ENCODE measurements at places on chromosomes 1 and 21.

- no peak for DNase-seq
These were observed 54.9 kb downstream of the TBX15 start for GRCh38 chr1:118933051-118933781.

DNA sequence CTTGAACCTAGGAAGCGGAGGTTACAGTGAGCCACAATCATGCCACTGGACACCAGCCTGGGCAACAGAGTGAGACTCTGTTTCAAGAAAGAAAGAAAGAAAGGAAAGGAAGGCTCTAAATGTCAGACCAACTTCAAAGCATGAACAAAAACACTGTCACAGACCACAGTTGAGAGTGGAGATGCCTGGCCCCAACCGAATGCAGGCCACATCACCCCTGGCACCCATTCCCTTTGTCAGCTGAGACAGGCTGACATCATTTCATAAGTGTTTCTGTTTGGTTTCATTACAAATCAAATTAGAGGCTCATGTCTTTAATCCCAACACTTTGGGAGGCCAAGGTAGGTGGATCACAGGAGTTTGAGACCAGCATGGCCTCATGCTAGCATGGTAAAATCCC, 28.6 kb upstream of the NADK start:
- no peak for DNase-seq

GRCh38 chr1:233075915-233076295, 125.5 kb downstream of the NTPCR start:
- DNase-seq = no peak

DNA sequence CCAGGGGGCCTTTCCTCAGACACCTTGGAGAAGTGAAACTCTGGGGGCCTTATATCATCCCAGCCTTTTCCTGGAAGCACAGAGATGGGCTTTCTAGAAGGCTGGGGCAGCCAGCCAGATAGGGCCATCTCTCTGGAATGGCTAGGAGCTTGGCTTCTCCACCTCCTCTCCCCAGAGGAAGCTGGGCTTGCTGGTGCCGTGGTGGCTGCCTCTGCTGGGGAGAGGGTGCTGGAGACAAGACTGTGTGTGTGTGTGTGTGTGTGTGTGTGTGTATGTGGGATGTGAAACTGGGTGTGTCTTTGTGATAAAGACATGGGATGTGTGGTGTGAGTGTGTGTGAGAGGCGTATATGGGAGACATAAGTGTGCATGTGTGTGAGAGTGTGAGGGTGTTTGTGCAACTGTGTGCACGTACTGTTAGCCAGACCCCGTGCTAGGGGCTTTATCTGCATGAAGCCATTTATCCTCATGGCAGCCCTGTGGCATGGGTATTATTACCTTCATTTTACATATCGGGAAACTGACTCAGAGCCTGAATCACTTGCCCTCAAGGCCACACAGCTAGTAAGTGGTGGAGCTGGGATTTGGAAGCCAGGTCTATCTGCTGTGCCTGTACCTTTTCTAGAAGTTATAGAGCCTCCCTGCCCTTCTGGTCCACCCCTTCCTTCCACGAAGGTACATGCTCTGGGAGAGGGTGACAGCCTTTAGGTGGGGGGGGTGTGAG, 44.2 kb downstream of the PTPRU start:
- DNase-seq = no peak

DNA sequence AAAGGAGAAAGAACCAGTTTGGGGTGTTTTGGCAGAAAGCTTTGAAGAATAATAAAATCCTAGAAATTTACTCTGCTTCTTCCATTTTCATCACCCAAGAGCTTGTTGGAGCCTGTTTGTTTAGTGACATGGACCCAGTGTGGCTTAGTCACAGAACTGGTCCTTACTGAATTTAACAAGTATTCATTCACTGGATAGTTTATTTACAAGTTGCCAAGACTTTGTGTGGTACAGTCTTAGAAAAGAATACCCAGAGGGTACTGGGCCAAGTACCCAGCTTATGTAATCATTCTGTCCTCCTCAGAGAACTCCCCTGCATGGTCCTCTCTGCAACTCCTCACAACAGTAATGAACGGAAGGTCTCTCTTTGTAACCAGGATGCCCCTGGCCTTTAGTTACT, 16.4 kb downstream of the RAB4A start:
- DNase-seq = no peak

- no peak for DNase-seq
These were observed 68.3 kb upstream of the BCAR3 start for GRCh38 chr1:93749894-93750301.

DNA sequence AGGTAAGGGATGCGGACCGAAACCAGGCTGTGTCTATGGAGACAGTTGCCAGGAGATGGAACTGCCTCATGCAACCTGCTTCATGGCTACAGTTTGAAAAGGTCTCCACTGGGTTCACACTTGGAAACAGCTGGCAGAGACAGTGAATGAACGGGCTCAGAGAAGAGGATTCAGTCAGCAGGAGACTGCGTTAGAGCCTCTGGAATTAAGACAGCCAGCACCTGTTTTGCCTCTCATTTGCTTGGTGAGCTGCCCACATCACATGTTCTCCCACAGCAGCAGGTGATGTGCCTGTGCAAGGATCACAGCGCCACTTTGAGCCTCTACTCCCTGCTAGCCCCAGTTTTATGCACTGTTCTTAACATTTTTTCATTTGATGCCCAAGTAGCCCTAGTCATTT, 321.0 kb downstream of the PLPP3 start:
- no peak for DNase-seq

- no peak for DNase-seq
These were observed 459.6 kb downstream of the PTPRC start for GRCh38 chr1:199098468-199098867.

- no peak for DNase-seq
These were observed 1.3 kb downstream of the KRTAP12-3 start for GRCh38 chr21:44658913-44659595.

GRCh38 chr1:6208723-6209660, 3.1 kb downstream of the RNF207 start:
- DNase-seq = no peak

DNA sequence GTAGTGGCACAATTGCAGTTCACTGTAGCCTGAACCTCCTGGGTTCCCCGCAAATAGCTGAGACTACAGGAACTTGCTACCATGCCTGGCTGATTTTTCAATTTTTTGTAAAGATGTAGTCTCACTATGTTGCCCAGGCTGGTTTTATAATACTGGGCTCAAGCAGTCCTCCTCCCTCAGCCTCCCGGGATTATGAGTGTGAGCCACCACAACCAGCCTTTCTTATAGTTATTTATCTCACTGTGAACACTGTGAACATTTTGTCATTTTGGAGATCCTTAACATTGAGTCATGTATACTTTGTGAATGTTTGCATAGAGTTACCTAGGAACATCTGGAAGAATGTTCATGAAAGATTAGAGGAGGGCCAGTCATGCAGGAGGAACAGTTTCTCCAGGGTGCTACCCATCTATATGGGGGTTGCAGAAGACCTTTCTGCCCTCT, 127.1 kb upstream of the CACYBP start:
- no peak for DNase-seq

- DNase-seq = peak; percentile 85
These were observed 55.9 kb downstream of the BCAR3 start for GRCh38 chr1:93625582-93626327.

DNA sequence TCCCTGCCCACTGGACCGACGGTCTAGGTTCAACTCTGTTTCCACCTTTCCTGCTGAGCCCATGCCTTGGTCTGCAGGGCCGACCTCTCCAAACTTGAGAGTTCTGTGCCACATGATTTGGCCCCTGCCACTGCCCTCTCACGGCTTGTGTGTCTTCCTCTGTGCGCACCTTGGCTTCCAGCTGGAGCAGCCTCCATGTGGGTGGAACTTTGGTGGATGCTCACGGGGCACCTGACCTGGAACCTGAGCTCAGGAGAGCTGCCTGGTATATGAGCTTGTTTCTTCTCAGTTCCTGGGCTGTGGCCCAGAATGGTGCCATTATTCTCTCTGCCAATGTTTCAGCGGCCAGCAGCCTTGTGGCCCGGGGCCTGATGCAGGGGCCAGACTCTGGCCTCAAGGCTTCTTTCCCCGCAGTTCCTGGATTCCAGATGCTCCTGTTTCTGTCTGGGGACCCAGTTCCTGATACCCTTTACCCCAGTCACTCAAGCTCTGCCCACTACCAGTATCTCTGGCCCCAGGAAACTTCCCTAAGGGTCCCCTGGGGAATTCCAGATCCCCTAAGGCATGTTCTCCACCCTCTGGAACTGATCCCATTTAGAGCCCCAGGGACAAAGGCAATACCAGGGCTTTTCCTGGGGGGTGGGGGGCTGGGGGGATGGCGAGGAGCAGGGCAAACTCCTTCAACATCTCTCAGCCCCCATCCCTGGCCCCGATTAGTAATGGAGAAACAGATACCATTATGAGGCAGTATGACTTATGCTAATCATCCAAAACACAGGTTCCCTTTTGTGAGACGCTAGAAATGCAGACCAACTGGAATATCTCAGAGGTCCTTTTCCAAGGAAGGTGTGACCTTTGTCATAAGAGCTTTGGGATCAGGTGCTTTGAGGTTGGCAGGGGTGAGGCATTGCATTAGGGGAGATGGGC, 11.1 kb downstream of the QSOX1 start:
- no peak for DNase-seq

DNA sequence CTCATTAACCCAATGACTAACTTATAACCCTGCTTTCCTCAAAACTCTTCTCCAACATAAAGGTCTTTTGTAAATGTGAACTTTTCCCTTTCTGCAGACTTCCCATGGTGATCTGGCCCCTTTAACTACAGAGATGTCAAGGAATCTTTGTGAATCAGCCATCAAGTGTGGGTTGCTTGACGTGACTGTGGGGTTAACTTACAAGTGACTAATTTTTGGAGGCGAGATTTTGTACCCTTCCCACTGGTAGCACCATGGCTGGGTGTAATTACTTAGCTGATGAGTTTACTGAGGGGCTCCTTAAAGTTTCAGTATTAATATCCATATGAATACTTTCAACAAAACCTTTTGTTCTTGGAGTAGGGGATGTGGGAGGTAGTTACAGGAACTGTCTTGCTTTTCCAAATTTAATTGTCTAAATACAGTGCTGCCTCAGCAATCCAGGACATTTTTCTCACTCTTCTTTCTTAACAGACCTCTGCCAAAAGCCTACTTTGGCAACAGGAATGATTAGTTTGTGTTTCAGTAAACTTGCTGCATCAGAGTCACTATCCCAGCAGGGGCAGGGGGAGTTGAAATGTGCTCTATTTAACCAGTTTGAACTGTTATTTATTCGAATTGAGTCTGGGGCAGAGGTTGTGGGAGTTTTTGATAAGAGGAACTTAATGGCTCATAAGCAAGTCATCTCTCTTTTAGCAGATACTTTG, 217.3 kb upstream of the FGGY start:
- DNase-seq = no peak

- no peak for DNase-seq
These were observed 14.1 kb downstream of the TTC39A start for GRCh38 chr1:51316113-51316845.

DNA sequence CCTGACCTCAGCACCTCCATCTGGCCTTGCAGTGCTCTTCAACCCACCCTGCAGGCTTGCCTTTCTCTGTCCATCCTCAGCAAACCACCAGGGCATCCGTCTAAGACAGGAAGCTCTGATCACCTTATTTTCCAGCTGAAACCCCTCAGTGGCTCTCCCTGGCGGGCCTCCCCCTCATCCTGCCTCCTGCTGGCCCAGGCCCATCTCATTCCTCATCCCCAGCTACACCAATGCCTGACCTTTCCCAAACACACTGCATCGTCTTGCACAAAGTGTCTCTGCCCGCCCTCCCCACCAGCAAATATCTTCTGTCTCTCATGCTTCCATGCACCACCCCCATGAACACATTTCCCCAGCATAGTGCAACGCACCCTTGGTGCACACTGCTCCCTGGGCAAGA, 205.0 kb downstream of the TOMM20 start:
- DNase-seq = no peak

GRCh38 chr21:46194374-46195334, 10.4 kb upstream of the SPATC1L start:
- no peak for DNase-seq

DNA sequence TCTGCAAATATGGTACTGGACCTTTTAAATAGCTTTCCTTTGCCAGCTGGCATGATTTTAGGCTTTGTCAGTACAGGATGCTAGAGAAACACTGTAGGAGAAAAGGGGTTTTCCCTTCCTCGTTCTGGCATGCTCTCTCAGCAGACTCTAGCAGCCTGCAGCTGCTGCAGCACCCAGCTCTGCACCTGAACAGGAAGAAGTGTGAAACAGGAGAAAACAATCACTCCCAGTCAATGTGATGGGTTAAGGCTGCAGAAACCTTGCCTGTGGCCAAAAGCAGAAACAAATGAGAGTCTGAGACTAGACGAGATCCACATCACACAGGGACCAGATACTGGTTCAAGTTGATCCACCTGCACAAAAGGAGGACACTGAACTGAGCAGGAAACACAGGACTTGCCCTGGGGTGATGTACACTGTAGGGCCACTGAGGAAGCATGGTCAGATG, 21.2 kb downstream of the OVGP1 start:
- no peak for DNase-seq

- DNase-seq = no peak
These were observed 26.3 kb upstream of the CD34 start for GRCh38 chr1:207937204-207937603.

DNA sequence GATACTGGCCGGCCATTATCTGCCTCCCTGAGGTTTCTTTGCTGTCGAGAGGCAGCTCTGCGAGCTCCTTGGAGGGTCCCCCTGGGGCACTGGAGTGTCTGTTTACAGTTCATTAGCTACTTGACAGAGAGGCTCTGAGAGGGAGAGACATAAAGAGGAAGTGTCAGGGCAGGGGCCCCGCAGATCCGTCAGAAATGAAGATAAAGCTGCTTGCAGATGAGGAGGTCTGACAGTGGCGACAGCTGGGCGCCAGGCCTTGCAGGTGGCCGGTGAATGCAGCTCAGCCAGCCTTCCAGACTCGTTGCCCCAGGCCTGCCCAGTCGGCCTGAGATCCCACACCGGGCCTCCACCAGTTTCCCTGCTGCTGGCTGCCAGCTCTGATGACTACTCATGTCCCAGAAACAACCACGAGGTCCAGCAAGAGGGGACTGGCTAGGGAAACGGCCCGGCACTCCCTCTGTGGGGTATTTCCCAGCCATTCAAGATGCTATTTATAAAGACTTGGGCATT, 84.7 kb downstream of the DISP3 start:
- no peak for DNase-seq

GRCh38 chr21:36381841-36382589, 3.2 kb upstream of the CHAF1B start:
- no peak for DNase-seq

DNA sequence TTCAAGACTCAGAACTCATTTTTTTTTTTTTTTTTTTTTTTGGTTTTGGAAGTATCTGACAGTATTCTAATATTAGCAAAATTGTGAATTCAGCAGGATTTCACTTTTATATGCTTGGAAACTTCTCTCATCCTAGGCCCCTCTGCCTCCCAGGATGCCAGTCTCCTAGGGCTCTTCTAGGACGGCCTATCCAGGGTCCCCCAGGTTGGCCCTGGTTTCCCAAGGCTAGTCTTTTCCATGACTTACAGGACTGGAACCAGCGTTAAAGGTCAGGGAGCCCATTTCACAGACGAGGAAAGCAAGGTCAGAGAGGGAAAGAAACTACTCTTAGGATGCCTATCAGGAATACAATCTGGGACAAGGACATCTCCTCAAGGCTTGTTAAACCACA, 412.5 kb downstream of the PTPRU start:
- no peak for DNase-seq

GRCh38 chr1:210407207-210407886, 78.6 kb downstream of the HHAT start:
- DNase-seq = no peak

- no peak for DNase-seq
These were observed 16.7 kb downstream of the PKP1 start for GRCh38 chr1:201299968-201300367.

GRCh38 chr1:211068976-211069375, 65.0 kb downstream of the KCNH1 start:
- no peak for DNase-seq
